ENCODE measurements at places on chromosomes 12 and 14.

DNA sequence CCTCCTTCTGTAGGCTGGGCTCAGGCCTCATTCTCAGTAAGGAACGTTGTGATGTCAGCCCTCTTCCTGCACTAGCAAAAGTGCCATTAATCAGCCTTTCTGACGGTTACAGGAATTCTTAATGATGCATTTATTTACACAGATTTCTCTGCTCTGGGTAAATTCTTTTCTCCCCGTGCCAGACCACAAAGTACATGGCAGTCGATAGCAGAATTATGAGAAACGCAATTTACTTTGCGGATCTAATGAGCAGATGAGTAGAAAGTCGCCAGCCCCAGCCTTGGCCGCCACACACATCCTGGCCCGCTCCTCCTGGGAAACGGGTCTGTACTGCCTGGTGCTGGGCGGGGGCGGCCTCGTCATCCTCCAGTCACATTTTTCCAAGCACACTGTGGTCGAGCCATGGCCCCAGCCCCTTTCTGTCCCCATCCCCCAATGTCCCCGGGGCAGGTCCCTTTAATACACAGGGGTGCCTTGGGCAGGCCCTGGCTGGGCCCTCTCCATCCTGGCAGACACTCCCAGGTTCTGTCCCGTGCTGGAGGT is 25.9 kb downstream of the NOC4L start:
- DNase-seq = no peak

GRCh38 chr12:47882781-47883546 is 21.8 kb downstream of the VDR start:
- DNase-seq = peak; percentile 31

- DNase-seq = peak; percentile 30
Measured at GRCh38 chr14:59161561-59162175, 26.8 kb upstream of the DAAM1 start.

DNA sequence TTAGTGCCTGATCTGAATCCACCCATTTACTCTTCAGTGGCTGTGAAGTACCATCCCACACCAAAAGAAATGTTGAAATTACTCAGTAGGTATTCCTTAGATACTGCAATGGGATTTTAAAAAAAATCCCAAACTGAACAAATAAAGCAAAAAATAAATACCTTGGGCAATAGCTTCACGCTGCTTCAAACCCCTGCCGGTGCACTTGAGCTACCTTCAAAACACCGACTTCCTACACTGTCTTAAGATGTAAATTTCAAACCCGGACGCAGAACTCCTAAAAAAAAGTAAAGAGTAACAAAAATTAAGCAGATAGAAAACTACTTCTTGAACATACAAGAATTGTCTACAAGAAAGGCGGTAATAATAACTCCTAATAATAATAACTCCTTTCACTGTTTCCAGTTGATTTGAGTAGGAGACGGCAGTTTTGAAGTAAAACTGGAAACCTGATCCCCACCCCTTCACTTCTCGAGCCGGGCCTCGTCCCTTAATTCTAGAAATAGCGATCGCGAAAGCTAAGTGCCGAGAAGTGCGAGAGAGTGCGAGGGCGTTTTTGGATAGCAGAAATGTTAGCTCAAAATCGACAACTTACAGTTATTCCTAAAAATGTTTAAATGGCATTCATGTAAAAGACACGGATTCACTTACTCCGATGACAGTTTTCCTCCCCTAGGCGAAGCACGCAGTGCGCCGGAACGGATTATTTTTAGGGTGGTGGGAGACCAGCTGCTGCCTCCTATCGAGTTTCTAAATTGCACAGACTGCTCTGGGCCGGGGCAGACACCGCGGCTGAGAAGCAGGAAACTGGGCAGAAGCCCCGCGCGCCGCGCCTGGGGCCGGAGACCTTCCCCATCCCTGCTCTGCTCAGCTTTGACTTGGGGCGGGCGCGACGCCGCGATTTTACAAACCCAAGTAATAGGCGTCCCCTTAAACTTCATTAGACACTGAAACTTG is at the start of gene ABCC9:
ABCC9 (minus strand) TSS at position 878 of the 957 bp plus-strand sequence. CDS start 4,752 bp downstream, outside the sequence.
- DNase-seq = no peak

DNA sequence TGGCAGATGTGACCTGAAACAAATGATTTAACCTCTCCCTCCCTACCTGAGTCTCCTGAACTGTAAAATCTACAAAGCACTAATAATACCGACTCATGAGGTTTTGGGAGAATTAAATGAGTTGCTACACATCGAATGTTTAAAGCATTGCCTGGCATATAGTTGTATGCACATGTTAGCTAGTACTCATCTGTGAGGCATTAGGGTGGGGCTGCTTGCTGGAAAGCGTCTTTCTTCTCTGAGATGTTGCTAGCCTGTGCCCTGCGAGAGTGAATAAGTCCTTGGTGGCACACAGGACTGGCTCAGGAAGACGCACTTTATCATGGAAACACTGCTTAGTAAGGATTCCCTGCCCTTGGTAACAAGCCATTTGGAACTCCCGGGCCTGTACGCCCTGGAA is 6.1 kb downstream of the RAPGEF3 start:
- no peak for DNase-seq

DNA sequence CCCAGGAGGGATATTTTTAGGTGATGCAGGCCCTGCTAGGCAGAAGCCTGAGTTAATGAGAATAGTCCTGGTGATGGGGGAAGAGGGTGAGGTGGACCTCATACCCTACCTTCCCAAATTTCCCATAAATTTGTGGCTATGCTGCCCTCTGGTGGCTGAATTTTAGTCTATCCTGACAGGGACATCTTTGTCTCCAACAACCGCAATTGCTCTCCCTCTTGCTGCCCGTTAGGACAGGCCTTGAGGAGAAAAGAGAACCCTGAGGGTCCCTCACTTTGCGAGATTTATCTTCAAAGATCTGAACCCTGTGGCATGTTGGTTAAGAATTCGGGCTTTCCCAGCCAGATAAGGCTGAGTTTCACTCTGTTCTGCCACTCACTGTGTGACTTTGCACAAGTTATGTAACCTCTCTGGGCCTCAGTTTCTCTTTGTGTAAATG is 9.8 kb upstream of the ZNF385A start:
- peak; percentile 57 for DNase-seq

GRCh38 chr14:74952180-74952665 is 3.2 kb downstream of the PGF start:
- no peak for DNase-seq

- no peak for DNase-seq
Measured at GRCh38 chr12:22051114-22051698, 5.2 kb downstream of the CMAS start.

DNA sequence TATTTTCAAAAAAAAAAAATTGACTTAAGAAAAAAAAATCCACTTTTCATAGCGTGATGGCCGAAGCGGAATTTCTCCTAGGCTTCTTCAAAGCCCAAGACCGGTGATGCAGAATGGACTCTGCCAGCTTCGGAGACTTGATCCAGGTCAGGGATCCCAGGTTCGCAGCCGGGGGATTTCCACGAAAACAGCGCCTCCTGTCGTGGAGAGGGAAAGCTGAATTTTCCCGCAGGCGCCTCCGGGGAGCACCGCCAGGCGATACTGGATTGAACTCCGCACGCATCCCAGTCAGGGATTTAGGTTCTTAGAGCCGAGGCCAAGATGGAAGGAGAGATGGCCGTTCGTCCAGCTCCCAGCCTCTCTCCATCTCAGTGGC is 2.1 kb downstream of the TTC6 start:
- DNase-seq = no peak

DNA sequence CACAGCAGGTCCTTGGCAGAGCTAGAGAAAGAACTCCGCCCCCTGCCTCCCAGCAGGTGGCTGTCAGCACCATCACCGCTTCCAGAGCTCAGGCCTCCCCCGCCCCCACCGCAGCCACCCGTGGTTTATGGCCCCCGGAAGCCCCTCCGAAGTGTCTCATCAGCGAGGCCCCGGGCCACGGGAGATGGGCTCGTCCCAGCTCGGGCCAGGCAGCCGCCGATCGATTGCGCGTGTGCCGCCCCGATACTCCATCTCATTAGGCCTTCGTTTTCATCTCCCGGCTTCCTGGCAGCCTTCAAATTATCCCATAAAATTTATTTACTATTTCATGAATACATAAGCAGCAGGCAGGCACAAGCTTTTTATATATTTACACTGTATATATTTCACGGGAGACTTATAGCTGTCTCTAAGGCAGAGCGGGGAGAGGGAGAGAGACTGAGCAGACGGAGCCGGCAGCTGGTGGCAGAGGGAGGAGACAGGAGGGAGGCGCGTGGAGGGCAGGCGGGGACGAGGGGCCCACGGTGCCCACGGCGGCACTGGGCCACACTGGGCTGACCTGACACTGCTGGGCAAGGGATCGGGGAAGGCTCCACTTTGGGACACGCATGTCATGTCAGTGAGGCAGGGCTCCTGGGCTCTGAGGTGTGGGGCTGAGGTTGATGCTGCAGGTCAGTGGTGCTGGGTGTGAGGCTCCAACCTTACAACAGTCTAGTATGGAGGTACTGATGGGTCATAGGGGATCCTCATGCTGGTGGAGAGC is 241.2 kb downstream of the RBM19 start:
- DNase-seq = no peak

DNA sequence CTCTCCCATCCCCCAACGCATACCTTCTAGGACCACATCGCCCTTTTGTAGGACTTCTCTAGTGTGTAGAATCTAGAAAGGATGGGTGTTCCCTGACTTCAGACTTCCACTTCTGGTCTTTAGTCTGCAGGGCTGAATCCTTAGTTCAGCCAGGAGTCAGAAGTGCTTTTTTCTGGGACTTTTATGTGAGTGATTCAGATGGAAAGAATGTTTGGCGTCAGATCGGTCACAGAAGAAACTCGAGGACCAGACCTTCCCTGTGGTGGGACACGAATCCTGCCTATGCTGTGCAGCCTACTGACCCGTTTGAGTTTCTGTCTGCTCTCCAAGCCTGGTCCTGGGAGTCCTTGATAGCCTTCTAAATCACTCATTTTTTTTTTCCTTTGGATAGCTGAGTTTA is 165.4 kb upstream of the SSTR1 start:
- DNase-seq = no peak

DNA sequence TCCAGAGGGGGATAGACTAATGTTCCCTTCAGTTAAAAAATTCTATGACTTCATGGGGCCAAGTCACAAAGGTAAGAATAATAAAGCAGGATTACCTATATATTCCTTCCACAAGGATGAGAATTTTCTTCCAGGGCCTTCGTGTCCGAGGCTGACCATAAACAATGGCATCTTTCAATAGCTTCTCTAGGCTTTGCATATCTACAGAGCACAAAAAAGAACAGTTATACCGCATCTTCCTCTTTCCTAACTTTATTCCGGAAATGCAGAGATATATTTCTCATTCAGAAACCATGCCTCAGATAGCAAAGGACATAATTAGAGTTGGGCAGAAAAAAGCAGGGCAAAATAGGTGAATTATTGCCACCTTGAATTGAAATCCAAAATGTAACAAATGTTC is 58.3 kb upstream of the ISM2 start:
- DNase-seq = no peak

DNA sequence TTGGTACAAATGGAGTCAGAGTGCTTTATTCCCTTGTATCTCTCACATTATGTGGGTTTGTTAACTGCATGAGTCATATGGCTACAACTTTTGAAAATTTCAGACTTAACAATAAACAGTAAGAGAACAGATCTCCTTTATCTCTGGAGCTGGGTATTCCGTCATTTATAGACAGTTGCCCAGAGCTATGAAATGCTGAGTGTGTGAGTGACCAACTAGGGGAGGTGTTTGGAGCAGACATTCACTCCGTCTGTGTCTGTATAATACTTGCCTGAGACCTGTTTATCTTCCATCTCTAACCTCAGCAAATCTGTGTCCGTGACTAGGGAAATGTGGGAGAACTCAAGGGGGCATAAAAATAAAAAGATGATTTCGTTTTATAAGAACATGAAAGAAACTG is 279.9 kb upstream of the FAR2 start:
- DNase-seq = no peak

GRCh38 chr12:46556819-46557524 is 184.4 kb upstream of the SLC38A2 start:
- no peak for DNase-seq

DNA sequence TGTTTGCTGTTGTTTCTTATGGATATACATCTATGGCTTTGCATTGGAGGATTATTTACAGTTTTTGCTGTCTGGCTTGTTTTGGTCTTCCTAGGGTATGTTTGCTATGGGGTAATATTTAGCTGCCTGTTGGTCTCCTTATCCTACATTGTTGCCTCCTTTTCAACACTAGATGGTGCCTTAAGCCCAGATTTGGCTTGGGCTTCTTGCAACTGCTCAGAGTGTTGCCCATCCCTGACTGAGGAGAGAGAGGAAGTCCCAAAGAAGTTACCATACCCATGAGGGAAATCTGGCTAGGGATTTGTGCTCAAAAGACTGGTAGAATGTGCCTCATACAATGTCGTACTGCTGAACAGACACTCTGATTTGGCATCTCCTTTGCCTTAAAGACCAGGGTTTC is 94.6 kb upstream of the MUCL1 start:
- DNase-seq = peak; percentile 40

Measured in CD4-positive, alpha-beta T cell treated with Interleukin-17A for 1 hour (primary cell).